ENCODE measurements at places on chromosomes 13 and 19.

DNA sequence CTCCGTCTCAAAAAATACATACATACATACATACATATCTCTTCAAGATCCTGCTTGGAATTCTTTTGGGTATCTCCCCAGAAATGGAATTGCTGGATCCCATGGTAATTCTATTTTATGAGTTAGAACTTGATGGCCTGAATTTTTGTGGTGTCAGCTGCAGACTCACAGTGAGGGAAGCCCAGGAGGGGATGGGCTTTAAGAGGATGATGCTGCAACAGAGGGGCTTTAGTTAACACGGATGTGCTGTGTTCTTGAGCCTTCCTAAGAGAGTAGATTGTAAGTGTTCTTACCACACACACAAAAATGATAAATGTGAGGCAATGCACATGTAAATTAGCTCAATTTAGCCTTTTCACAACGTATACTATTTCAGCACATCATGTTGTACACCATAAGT lies 31.8 kb downstream of the CACNG6 start:
- no peak for DNase-seq

- no peak for DNase-seq
Measured at GRCh38 chr19:16160943-16161560, 12.3 kb downstream of the CIB3 start.

- no peak for DNase-seq
Measured at GRCh38 chr13:37918116-37918714, 48.6 kb upstream of the TRPC4 start.

DNA sequence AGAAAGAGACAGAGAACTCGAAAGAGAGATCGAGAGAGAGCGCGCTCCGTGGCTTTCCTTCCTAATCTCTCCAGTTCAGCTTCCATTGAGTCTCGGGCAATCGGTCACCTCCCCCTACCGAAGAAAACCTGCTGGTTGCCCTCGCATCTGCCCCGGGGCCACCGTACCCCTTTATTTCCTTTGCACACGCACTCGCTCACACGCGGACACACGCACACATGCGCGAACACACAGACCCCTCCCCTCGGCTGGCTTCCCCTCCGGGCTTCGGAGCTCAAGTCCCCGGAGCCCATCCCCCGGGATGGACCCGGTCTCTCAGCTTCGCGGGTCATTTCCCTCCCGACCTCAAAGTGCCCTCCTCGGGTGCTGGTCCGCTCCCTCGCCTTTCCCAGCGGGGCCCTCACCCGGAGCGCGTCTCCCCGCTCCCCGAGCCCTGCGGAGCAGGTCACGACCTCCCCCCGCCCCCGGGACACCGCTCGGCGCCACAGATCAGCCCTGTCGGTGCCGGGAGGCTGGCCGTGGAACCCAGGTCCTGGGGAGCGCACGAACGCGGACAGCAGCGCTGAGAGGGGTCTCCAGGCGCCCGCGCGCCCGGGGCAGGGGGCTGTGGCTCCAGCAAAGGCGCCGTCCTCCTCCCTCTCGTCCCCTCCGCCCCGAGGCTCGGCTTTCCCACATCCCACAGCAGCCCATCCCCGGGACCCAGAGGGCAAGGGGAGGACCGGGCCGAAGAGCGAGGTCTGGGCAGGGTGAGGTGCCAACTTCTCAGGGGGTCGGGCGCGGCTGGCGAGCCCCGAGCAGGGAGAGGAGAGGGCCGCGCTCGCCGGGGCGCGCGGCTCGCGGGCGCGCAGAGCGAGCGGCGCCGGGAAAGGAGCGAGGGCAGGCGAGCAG lies 1.8 kb downstream of the DACH1 start:
- DNase-seq, result no peak

- DNase-seq, result no peak
Measured at GRCh38 chr19:42554046-42554575, 25.8 kb upstream of the CEACAM1 start.

DNA sequence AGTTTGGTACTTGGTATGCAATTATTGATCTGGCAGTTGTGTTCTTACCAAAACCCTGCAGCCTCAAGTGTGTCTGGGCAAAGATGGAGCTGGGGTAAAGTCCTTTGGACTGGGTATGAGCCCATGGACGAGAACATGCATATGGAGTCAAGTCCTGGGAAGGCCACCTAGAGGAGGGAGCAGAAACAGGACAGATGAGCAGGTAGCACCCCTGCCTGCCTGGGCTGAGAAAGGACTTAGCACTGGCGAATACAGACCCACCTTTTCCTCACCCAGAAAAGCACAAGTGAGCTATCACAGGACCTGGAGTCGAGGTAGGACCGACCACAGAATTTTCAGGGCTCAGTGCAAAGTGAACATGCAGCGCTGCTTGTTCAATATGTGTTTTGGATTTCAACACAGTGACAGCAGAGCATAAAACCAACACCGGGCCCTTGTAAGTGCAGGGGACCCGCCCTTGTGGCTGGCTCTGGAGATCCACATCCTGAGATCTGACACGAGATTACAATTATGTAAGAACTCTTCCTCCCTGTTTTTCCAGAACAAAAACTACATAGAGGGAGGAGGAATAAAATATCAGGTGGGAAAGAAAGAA lies 25.9 kb downstream of the IGFL2 start:
- no peak for DNase-seq

DNA sequence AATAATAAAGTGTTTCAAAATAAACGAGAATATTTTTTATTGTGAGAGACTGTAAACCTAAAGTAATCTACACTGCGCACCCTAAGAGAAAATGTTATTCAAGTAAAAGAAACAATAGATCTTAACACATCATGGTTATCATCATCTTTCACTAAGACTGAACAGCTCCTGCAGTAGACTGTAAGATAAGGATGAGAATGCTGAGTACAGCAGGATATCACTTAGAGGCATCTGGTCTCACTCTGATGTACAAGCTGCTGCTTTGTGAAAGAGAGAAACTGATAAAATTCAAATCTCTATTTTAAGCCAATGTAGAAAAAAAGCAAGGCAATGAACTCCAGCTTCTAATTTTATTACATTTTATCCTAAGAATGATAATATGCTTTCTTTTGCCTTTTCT lies 261.7 kb upstream of the HTR2A start:
- no peak for DNase-seq

DNA sequence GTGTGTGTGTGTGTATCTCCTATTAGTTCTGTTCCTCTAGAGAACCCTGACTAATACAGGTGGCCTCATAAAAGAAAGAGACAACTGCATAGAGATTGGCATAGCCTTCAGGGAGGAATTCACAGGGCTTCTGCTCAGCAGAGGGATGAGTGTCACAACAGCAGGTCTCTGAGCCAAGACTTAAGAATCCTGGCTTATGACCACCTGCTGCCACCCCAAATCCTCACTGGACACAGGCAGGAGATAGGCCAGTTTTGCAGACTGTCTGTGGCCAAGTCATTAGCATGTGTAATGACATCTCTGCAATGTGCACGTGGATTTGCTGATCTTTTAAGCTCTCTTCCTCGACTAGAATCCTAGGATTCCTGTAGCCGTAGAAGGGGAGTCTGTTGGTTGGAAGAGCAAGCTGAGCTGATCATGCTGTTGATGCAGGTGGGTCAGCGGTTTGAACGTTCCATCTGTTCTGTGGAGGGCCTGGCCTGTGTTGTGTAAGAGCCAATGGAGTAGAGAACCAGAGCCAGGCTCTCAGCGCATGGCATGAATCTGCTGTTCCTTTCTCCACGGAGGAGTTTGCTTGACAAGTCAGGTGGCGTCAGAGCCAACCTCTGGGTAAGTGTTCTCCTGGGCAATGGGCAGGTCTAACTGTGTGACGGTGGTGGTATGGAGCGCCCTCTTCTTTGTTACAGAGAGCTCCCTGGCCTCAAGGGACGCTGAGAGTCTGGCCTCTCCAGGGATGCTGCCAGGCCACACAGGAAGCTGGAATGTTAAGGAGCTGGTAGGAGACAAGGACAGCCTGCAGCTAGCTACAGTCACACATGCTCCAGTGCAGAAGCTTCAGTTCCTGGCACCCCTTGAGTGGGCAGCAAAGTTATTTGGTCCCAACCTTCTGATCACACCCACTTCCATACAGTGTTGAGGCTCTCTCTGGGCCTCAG lies 503.1 kb downstream of the FOXO1 start:
- no peak for DNase-seq

DNA sequence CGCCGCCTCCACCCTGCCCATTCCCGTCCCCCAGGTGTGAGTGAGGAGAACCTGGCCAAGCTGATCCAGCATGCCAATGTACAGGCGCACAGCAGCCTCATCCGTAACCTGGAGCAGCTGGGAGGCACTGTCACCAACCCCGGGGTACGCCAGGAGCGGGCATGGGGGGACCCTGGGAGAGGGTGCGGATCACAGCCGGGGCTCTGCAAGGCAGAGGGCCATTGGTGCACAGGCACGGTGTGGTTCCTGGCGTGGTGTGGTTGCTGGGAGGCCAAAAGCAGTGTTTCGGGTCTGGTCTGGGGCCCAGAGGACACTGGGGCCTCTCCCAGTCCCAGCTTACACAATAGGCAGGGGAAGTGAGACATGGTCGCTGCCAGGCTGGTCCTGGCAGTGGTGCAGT lies 8.3 kb downstream of the STXBP2 start:
- DNase-seq, result no peak

DNA sequence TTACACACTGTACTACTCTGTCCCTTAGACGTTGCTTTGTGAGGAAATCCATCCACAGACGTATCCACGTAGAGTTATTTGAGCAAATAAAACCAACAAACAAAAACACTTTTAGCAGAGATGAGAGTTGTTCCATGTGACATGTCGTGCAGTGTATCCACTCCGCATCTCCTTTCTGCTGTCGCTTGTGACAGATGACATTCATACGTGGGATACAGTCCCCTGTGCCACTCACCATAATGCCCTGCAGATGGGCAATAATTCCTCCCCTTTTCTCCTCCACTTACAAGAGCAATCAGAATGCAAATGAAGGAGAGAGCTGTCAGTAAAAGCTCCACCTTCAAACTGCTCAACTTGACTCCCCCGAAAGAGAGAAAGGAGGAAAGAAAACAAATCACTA lies 26.0 kb downstream of the IRS2 start:
- DNase-seq, result no peak

- no peak for DNase-seq
Measured at GRCh38 chr13:98570929-98571372, 6.0 kb downstream of the STK24 start.

DNA sequence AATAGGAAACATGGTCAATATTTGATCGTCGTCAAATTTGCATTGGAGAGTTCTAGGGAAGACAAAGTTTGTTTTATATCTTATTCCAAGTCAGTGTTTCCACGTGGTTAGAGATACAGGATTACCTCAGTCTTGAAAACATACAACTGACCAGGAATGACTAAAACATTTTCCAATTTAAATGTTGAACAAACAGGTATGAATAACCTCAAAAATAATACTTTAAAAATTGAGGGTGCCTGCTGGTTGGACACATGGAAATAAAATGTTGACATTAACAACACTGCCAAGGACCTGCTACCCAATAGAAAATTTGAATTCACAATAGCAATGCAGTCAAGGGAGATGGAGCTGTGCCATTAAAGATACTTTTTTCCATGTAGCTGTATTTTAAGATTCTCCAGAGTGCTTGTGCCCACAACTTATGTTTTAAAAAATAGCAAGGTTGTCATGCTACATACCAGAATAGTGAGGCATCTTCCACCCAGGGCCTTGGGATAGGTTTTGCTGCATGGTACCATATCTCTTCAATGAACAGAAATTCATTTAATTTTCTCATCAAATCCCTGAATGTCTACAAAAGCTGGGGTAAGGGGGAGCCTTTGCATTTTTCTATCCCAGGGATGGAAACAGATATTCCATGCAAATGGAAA lies 260.8 kb downstream of the EFNB2 start:
- no peak for DNase-seq

DNA sequence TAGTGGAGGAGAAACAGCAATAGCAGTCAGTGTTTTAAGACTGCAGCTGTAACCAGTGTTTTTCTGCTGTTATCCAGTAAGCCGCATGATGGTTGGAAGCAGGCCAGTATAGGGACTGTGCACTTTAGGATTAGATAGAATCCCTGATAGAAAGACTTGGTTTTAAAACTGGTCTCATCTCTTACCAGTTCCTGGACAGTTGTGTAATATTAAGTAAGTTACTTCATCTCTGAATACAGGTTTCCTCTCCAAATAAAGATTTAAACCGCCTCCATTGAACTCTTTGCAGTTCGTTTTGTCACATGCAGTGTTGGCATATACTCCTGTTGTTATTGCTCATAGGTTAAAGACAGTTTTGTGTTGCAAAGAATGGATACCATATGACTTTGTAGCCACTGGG lies 25.6 kb downstream of the URI1 start:
- DNase-seq, result no peak

GRCh38 chr13:98972627-98973026 lies 5.2 kb downstream of the DOCK9 start:
- no peak for DNase-seq

- DNase-seq, result no peak
Measured at GRCh38 chr13:60969656-60970055, 446.0 kb downstream of the PCDH20 start.

GRCh38 chr13:112902669-112903068 lies 66.3 kb upstream of the MCF2L start:
- DNase-seq, result no peak

DNA sequence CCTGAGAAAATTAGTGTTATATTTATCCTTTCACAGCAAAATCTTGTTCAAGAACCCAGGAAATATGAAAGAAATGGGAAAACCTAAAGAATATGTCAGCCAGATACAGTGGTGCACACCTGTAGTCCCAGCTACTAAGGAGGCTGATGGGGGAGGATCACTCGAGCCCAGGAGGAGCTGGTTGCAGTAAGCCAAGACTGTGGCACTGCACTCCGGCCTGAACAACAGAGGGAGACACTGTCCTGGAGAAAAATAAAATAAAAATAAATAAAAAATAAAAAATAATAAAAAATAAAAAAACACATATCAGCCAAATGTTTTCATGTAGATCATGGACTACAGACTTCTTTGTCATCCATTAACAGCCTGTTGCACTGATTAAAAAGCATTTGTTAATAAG lies 244.8 kb upstream of the KLHL1 start:
- DNase-seq, result no peak

DNA sequence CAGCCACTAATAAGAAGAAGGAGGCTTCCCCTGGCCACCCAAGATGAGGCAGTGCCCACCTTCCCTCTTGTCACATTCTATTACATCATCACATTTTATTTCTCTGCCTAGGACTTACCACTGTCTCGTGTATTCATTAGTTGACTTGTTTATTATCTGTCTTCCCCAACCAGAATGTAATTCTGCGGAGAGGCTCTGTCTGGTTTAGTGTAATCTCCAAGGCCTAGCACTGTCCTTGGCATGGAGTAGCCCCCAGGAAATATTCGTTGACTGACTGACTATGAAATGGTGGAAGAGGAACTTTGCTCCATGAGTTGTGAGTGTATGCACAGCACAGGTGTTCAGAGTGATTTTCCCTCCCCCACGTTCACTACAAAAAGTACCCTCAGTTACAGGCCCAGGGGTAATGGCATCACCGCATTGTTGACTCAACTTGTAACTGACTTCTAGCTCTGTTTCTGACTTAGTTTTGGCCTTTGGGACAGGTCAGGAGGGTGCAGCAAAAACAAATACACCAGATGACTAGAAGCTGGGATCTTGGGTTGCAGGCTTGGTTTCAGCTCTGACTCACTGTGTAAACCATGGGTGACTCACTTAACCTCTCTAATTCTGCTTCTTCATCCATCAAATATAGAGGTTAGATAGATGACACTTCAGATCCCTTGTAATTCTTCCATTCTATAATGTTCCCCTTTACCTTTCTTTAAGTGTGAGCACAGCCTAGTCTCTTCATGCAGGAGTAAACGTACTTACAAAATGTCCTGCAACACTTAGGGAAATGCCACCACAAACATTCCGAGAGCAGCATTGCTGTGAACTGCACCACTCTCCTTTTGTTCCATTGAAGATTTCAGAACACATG lies 229.7 kb downstream of the KCNRG start:
- no peak for DNase-seq

Data from NCI-H1930 (cell line).